ENCODE measurements at places on chromosomes 5 and 9.

DNA sequence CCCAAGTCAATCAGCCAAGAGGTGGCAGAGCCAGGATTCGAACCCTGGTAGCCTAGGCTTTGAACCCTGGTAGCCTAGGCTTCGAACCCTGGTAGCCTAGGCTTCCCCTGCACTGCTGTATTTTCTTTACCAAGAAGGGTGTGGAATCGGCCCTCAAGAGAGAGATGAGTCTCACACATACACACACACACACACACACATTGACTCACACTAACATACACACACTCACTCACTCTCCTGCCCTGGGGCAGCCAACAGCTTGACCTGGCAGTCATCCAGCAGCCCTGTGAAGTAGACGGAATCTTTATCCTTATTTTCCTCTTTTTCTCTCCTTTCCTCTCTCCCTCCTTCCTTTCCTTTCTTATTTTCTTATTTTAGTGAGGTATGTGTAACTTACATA lies 55.4 kb upstream of the RPL26L1 start:
- DNase-seq, result no peak

DNA sequence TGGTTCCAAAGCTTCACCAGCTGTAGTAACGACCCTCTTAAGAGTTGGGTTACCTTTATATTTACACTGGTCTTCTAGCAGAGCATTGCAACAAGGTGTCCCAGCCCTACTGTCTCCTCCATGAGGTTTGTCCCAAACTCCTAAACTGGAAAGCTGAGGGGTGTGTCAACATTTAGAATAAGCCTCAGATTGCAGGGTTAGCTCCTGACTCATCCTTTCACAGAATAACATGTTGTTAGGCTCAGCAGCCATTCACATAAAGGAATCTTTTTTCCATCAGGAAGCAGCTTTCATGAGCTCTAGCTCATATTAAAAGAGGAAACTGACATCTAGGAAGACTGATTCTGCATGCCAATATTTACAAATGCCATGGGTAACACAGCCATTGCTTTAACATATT lies 238.7 kb downstream of the EFNA5 start:
- DNase-seq, result peak; percentile 39

GRCh38 chr9:116234081-116234480 lies 80.5 kb downstream of the PAPPA start:
- peak; percentile 78 for DNase-seq

DNA sequence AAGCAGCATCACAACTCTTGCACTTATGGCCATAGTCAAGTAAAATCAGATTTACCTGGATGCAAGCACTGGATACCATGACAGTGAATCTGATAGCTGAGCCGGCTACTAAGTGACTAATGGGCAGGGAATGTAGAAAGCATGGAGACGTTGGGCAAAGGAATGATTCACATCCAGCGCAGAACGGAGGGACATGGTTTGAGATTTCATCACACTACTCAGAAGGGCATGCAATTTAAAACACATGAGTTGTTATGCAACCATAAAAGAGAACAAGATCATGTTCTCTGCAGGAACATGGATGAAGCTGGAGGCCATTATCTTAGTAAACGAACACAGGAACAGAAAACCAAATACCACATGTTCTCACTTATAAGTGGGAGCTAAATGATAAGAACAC lies 169.1 kb upstream of the PIK3R1 start:
- peak; percentile 82 for DNase-seq

- no peak for DNase-seq
Observed at GRCh38 chr9:76161541-76161940, 232.7 kb downstream of the RFK start.

GRCh38 chr5:27290172-27290571 lies 251.8 kb upstream of the CDH9 start:
- DNase-seq, result no peak

GRCh38 chr9:91992461-91993041 lies 42.5 kb upstream of the ROR2 start:
- no peak for DNase-seq

DNA sequence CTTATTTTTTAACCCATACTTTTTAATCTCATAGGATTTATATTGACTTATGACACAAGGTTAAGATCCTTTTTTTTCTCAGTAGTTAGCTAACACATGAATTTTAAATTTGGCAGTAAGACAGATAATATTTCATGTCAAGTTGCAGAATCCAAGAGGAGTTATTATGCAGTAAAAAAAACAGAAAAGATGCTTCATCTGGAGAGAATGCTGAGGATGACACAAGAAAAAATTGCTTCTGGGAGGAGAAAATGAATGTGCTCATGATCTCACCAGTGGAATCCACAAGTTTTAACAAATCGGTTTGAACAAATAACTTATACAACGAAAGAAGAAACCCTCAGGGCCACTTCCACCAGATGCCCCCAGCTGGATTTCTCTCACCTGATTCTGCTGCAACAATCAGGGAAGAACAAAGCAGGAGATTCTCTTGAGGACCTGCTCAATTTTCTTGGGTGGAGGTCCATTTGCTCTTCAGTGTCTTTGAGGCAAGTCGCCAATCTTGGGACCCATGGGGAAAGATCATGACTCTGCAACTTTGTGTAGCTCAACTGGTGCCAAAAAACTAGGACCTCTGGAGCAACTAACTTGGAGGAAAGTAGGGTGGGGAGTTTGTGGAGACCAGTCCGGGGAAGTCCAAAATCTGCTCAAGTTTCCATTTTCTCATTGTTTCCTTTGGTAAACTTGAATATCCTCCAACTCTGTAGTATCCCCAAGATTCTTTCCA lies 50.5 kb upstream of the TNFSF15 start:
- no peak for DNase-seq

DNA sequence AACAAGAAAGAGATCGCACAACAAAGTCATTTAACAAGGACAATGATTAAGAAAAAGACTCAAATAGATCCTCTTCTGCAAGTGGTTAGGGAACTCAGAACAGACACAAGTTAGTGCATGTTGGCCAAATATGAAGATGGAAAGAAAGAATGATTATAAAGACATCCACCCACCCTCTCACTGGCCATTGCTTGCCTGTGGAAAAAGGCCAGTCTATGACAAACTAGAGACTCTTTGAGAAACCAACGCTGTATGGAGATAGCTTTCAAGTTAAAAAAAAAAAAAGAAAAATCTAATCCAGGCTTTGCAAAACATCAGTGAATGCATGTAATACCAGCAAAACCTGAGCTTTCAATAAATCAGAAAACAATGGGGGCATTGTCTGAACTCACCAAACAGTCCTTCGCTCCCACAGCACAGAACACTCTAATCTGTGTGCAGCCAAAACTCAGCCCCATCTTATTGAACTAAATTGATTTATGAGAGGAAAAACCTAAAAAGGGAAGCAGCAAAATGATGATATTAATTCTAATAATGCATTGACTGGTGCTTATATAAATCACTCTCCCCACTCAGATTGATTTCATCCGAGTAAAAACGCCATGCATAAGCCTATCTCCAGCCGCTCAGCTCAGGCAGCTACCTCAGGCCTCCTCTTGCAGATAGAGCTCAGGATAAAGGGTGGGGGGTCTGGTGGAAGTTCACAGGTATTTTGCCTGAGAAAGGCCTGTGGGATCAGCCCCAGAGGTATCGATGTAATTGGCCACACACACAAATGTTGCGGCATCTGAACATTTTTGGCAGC lies 547.1 kb downstream of the CCDC171 start:
- DNase-seq, result no peak

- no peak for DNase-seq
Observed at GRCh38 chr9:113929634-113930389, 53.7 kb downstream of the ZNF618 start.

DNA sequence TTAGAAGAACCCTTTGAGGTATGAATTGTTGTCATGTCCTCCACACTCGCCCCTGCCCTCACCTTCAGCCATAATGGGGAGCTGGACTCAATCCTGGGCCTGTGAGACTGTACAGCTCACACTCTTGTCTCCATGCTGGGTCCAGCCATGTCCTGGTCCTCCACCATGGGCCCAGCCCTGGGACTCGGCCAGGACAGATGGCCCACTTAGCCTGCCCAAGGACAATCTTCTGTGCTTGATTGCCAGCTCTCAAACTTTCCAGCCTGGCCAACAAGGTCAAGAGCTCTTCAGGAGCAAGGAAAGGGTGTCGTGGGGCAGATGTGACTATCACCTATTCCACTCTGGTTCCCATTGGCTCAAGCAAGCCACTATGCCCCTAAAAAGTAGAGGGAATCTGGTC lies 90.8 kb downstream of the HRH2 start:
- no peak for DNase-seq

GRCh38 chr5:155562158-155562557 lies 548.6 kb downstream of the KIF4B start:
- no peak for DNase-seq

- DNase-seq, result peak; percentile 50
Observed at GRCh38 chr5:181088289-181088688, 42.7 kb downstream of the OR2V1 start.

DNA sequence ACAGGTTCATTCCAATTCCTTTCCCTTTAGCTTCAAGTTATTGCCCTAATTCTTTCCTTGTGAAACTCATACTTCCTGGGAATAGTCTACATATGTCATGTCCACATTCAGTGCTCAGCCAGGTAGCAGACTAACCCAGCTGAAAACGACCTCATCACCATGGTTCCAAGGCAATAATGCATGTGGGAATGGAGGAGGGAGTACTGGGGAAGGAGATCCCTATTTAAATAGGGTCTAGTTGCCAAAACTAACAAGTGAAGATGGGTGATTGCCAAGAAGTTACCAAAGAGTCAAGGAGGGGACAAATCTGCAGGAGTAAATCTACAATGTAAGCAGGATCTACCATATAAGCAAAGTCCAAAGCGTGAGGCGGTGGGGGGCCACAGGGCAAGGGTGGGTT lies 47.3 kb upstream of the MCTP1 start:
- DNase-seq, result no peak

DNA sequence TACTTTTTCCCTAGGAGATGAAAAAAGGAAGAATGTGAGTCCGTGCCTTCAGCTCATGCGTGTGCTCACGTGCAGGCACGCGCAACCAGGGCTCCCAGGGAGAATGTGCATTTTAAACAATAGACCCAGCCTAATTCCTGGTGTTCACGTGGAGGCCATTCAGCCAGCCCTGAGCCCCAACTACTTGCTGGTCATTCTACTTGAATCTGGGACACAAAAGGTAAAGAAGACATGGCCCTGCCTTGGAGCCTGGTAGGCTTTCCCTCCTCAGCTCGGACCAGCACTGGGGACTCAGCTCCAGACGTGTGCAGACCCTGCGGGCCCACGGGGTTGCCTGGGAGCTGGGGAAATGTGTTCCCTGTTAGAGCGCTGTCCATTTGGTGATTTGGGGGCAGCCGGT lies 125.5 kb downstream of the MVB12B start:
- DNase-seq, result no peak

GRCh38 chr9:79667120-79667519 lies 95.4 kb downstream of the TLE4 start:
- DNase-seq, result no peak

DNA sequence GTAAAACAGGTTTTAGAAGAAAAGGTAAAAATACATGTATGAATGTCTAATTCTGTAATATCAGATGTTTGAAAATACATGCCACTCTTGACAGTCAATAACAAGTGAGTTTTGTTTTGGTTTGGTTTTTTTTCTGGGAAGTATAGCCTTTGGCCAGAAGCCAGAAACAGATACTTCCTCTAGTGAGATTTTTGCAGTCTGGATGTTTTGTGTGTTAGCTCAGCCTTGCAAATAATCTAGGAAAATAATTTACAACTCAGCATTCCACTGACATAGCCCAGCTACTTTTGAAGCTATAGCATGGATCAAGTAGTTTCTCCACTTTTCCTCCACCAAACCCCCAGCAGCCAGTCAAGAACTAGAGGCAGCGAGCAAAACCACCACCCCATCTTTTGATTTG lies 56.7 kb downstream of the SLC1A1 start:
- no peak for DNase-seq

DNA sequence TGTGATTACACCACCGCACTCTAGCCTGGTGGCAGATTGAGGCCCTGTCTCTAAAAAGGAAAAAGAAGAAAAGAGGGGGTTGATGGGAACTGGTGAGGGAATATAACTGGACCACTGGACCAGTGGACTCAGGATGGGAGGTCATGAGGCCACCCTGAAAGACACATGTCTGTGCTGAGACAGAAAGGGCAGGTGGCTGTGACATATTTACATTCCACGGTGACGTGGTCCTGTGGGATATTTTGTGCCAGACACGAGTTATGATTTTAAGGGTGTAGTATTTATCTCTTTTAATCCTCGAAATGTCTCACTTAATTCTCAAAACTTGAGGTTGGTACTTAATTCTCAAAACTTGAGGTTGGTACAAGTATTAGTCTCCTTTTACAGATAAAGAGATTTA lies 32.9 kb downstream of the LHX2 start:
- DNase-seq, result no peak

- DNase-seq, result no peak
Observed at GRCh38 chr9:130402243-130402642, 42.5 kb upstream of the ASS1 start.

DNA sequence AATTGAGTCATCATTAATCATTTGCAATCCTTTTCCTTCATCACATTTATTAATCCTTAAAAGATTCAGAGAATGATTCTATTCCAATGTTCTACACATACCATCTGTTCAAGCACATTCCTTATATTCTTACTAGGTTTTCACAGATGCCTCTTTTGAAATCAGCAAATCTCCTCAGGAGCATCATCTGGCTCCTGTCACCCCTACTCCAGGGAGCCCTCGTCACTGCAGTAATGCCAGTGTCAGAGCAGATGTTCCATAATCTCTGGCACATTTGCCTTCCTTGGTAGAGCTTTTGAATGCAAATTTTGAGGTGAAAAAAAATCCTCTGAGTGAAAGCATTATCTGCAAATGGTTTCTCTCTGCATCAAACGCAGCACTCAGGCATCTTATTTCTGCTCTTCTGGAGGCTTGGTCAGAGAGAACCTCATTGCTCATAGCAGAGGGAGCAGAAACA lies 7.6 kb upstream of the KCNV2 start:
- no peak for DNase-seq

DNA sequence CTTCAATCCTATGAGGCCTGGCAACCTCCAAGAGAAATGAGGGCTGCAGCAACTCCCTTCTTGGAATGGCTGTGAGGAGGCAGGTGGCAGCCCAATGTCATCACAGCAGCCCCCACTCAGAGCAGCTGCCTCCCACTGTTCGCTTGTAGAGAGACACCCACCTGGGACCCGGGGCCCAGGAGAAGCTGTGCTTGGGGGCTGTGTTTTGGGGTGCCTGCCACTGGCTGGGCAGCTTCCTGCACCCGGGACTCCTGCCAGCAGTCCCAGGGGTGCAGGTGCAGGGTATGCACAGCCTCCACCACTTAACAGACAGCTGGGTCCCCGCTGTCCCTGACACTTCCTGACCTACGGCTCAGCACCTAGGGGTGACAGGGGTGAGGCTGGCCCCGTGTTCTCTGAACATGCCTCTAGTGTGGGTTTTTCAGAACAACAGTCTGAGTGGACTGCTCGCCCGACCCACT lies 26.2 kb downstream of the NIPAL4 start:
- DNase-seq, result no peak
